ENCODE measurements at places on chromosomes 5 and 9.

GRCh38 chr5:142545650-142546322 is 140.1 kb downstream of the FGF1 start:
- DNase-seq: no peak
- H3K4me1 ChIP-seq: no peaks in the 10 kb centered on the region
- no peak overlapping the region for H3K4me3 ChIP-seq
- H3K27ac ChIP-seq: no peak overlapping the region
- no peaks in the 10 kb centered on the region for H3K36me3 ChIP-seq
- H3K27me3 ChIP-seq: no peaks in the 10 kb centered on the region

GRCh38 chr5:1331861-1332405 is 13.0 kb downstream of the CLPTM1L start:
- no peaks in the 10 kb centered on the region for H3K4me1 ChIP-seq
- H3K4me3 ChIP-seq: no peak overlapping the region
- peaks cover 16% of the 10 kb centered on the region for H3K36me3 ChIP-seq
- no peak overlapping the region for H3K27ac ChIP-seq
- no peak for DNase-seq

- no peaks in the 10 kb centered on the region for H3K36me3 ChIP-seq
- H3K4me3 ChIP-seq: no peak overlapping the region
Observed at GRCh38 chr9:34520096-34520495, 2.7 kb downstream of the ENHO start.

- H3K4me1 ChIP-seq: no peaks in the 10 kb centered on the region
- no peak for DNase-seq
- peak overlapping the region; percentile 41 for H3K27ac ChIP-seq
- no peak overlapping the region for H3K4me3 ChIP-seq
- no peaks in the 10 kb centered on the region for H3K27me3 ChIP-seq
Observed at GRCh38 chr5:980966-981365, 27.6 kb upstream of the NKD2 start.

DNA sequence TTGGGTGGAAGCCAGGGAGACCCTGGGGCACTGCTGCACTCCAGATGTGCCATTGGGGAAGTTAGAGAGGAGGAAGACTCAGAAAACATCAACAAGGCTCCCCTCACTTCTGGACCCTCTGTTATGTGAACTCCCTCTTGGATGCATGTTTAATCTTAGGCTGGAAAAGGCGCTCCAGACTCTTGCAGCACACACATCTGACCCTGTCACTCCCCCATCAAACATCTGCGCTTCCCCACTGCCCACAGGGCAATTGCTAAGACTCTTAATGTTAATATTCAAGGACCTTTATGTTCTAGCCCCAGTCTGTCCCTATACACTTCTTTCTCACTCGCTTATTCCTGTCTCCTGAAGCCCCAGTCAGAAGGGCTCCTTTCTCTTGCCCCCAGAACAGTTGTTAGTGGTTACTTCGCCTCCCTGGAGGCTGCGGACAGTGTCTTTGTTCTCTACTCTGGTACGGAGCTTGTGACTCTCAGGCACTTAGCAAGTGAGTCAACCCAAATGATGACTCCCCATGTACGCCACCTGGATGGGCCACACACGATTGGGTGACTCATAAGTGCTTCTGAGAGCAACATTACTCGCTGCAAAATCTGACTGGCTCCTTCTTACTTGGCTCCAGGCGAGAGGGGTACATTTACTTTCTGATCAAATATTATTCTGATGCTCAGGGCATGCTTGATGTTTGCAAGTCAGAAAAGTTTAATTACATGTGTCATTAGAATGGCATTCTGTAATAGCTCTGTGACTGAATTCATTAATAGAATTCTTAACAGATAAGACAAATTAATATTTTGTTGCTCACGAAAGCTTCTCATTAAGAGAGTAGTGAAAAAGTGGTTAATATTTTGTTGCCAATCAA is 193.6 kb downstream of the HSPA4 start:
- no peak overlapping the region for H3K4me3 ChIP-seq
- H3K27me3 ChIP-seq: no peaks in the 10 kb centered on the region
- H3K4me1 ChIP-seq: no peaks in the 10 kb centered on the region

DNA sequence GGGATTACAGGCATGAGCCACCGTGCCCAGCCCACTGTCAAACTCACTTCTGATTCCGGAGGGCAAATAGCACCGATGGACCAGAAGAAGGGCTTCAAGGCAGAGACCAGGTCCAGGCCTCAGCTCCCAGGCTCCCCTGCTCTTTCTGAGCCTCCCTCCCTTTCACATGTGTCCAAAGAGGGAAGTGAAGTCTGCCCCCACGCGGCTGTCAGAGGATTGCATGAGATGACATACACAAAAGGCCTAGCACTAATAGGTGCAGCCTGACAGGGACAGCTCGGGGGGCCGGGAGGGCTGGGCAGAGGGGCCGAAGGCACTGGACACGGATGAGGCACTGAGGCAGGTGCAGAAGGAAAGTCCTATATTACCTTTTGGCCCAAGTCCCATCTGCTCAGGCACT is 16.1 kb downstream of the FBP1 start:
- H3K27ac ChIP-seq: no peak overlapping the region
- no peaks in the 10 kb centered on the region for H3K4me1 ChIP-seq
- H3K36me3 ChIP-seq: no peaks in the 10 kb centered on the region
- H3K27me3 ChIP-seq: no peaks in the 10 kb centered on the region
- peak; percentile 61 for DNase-seq
- H3K4me3 ChIP-seq: no peak overlapping the region
